ENCODE measurements at places on chromosomes 6 and 20.

GRCh38 chr6:130675072-130675471 is 152.1 kb upstream of the SMLR1 start:
- DNase-seq: no peak

DNA sequence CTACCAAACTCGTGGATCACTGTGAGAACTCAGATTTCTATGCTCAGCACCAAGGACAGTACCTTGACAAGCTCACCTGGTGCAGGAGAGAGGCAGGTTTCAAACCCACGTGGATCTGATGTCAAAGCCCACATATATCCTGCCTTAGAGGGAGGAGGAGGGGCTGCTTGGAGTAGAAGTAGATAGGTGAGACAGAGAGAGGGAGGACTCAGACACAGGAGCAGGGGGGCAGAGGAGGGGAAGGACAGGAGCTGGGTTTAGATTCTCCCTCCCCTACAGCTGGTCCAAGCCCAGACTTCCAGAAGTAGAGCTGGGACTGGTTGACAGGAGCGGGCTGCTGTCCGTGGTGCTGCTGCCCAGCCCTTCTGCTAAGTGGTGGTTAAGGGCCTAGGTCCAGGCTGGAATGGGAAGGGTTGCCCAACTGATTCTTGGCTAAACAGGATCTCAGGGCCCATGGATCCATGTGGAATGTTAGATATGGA is 77.5 kb downstream of the CDH22 start:
- no peak for DNase-seq

DNA sequence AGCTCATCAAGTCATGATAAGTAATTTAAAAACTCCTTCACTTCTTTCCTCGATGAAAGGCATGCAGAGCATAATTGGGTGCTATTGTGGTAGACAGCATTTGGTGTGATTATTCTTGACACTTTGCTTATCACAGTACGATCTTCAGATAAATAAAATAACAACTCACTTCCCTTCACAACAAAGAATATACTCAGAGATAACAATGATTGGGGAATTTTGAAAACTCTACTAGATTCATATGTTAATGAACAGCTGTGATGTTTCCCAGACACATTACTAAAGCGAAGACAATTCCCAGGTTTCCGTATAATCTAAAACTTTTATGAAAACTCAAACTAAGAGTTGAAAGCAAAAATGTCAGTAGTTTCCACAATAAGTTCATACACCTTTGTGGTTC is 670.6 kb upstream of the EPHA7 start:
- no peak for DNase-seq

- DNase-seq: peak; percentile 73
Measured at GRCh38 chr6:37536491-37537190, 36.9 kb upstream of the CCDC167 start.

DNA sequence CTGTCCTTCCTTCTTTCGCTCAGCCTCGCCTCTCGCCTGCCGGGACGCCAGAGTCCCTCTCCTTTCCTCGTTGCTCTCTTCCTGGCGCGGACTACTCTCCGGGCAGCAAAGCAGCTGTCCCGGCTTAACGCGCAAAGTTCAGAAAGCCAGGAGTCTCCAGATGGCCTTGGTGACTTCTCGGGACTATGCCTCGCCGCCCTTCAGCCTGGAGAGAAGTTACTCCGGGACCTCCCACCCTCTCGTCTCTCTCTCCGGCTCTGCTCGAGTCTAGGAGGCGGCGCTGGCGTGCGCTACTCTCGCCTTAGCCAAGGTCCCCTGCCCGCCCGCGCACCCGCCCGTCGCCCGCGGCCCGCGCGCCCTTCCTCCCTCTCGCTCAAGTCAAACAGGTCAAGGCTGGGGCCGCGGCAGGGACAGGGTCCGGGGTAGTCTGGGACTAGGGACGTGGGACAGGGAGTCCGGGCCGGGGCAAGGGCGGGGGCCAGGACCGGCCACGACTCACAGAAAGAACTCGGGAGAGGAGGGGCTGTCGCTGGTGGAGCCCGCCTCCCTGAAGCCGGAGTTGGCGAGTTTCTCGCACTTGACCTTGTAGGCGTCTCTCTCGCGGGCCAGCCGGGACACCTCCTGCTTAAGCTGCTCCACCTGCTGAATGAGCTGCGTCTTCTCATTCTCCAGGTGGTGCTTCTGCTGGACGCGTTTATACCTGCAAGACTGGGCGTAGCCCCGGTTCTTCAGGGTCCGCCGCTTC is 1.5 kb downstream of the MAFB start:
- DNase-seq: no peak

DNA sequence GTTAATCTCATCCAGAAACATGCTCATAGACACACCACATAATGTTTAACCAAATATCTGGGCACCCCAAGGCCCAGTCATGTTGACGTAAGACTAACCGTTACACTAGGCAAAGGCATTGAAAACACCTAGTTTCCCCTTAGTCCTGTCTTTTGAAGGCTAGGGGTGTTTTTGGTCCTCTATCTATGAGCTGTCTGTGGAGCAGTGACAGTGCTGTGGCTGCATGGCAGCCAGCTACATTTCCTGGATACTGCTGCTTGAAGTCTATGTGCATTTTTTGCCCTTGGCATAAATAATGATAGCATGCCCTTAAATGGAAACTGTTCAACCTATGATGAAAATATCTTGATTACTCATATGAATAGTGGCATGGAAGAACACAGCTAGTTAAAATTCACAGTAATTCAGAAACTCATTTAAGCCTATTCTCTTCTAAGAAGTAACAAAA is 18.6 kb downstream of the FARS2 start:
- no peak for DNase-seq

GRCh38 chr6:133985970-133986369 is 32.9 kb downstream of the TBPL1 start:
- no peak for DNase-seq

DNA sequence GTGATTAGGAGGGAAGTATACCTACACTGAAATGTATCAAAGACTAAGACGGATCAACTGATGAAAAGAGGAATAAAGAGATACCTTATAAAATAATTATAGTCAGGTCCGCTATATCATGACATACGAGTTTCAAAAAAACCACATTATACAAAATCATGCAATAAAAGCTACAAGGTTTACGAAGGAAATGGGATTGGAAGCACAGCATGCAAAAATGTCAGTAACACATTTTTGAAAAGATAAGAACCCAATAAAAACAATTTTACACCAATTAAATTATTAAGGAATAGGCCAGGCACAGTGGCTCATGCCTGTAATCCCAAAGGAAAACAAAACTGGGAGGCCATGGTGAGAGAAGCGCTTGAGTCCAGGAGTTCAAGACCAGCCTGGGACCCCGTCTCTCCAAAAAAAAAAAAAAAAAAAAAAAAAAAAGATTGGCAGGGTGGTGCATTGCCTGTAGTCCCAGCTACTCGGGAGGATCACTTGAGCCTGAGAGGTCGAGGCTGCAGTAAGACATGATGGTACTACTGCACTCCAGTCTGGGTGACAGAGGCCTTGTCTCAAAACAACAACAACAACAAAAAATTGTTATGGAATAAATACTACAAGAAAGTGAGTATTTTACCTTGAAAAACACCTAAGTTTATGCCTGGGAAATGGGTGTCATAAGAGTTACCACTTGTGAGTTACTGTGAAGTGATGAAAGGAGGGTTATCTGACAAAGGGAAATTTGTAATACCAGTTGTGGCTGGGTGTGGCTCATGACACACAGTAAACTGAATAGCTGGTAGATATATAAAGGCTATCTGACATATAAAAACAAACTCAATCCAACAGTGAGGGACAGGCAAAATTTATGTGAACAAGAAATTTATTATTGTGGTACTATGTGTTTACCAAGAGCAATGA is 45.2 kb downstream of the RANBP9 start:
- DNase-seq: no peak

GRCh38 chr6:21845018-21845417 is 251.5 kb downstream of the SOX4 start:
- DNase-seq: no peak

DNA sequence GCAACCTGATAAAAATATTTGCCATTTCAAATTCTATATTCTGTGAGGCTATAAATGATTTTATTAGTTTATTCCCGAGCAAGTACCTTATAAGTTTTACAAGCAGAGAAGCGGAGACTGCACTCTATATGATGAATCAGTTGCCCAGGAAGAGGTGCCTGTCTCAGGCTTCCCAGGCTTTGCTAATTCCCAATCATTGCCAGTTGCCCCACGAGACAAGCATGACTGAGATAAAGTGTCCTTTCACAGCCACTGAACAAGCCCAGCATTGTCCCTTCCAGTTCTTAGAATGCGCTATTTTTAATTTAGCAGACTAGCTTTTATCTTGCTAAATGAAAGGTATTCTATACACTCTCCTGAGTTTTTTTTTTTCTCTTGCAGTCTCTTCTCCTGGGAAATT is 260.7 kb downstream of the ALDH8A1 start:
- no peak for DNase-seq

- DNase-seq: no peak
Measured at GRCh38 chr6:157443066-157443800, 62.2 kb downstream of the ZDHHC14 start.

DNA sequence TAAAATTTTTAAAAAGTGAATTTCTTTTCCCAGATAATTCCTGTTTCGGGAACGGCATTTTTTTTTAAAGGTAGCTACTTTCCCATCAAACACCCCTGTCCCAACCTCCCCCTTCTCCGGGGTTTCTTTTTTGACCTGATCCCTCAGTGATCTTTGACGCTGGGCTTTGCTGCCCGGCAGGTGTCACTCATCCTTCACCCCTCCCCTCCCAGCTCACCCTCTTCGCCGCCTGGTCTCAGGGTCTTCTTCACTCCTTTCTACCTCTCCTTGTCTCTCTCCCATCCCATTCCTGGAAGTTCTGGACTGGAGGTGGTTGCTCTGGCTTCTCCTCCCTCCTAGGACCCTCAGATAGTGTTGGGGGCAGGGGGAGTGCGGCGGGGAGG is 329 bp upstream of the GPR6 start:
- DNase-seq: peak; percentile 39

DNA sequence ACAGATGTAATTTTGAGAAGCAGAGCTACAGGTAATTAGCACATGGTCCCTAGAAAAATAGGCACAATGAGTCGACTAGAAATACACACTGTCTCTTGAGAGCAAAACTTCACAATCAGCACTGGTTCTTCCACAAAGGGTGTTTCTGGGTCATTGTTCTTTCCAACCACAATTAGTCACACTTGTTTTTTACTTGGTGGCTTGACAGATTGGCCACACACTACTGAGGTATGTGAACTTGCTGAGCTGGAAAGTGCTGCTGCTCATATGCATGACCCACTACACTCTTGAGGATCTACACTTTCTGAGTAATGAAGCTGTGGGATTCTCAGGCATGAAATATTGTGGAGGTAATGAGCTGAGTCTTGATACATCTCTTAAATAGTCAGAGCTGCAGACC is 347.7 kb downstream of the BCKDHB start:
- no peak for DNase-seq

DNA sequence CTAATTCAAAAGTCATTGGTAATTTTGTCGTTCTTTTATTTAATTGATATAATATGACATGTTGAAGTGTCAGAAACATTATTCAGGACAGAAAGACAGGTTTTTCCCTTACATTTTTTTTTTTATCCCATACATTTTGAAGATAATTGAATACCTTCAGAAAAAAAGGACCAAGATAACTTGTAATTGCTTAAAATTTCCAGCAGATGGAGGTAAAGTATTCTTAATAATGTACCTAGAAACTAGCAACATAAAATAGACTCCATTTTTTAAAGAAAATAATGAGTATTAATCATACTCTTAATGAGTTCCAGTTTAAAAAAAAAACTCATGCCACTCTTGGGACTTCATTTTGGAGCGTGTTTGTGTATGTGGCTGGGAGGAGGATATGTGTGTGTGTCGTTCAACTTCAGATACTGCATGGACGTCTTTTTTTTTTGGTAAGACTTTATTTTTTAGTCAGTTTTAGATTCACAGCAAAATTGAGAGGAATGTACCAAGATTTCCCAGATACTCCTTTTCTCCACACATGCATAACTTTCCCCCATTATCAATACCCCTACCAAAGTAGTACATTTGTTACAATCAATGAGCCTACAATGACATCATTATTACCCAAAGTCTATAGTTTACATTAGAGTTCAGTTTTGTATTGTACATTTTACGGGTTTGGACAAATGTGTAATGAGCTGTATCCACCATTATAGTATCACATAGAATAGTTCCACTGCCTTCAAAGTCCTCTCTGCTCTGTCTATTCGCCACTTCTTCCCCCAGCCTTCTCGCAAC is 79.4 kb downstream of the ROS1 start:
- DNase-seq: no peak

GRCh38 chr6:56540232-56541029 is 102.3 kb downstream of the DST start:
- no peak for DNase-seq

GRCh38 chr6:147990159-147990558 is 352.5 kb upstream of the SASH1 start:
- no peak for DNase-seq

DNA sequence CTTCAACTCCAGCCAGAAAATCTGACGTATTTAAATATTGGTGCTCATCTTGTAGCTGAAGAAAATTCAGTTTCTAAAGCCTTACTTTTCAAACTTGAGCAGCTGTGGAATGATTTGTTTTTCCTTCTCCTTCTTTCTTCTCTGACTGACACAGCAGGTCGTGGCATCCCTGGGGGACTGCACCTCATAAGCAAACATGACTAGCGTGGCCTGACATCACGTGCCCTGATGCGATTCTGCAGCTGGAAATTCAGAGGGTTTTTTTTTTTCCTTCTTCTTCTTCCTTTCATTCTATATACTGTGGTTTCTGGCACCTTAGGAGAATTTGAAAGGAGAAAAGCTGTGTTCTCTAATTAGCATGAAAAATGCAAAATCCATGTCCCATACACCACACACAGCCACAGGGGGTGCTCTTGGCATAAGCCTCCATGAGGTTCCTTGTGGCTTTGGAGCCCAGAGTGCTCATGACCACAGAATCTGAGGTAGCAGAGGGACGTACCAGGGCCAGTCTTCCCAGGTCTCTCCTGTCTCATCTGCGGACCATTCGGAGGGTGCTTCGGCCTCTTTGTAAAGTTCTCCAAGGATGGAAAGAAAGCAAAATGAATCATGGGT is 258.5 kb upstream of the CDH4 start:
- no peak for DNase-seq

- no peak for DNase-seq
Measured at GRCh38 chr6:157594292-157594691, 213.3 kb downstream of the ZDHHC14 start.

DNA sequence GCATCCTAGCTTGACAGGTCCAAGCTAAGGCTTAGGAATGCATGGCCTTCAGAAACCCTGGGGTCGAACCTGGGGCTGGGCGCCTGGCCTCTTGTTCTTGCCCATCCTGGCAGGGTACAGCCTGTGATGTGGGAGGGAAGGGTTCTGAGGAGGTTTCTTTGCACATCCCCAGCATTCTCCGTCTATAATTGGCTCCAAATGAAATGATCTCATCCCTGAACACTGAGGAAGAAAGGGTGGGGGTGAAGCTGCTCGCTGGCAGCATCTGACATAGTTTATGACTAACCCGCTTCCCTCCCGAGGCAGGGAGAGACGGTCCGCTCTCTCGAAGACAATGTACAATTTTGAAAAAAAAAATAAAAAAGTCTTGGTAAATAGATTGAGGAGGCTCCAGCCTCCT is 67.1 kb upstream of the ZNFX1 start:
- DNase-seq: no peak

GRCh38 chr6:52653151-52653550 is 17.8 kb upstream of the TMEM14A start:
- no peak for DNase-seq

GRCh38 chr20:25071734-25072133 is 10.2 kb downstream of the VSX1 start:
- no peak for DNase-seq

All from NCI-H1092 (cell line).